Stimulated activated CD4-positive, alpha-beta T cell treated with anti-CD3 and anti-CD28 coated beads, TNF-alpha, amount 100 ng/mL, for 4 hours (primary cell): ENCODE measurements at places on chromosomes 11 and 22.

DNA sequence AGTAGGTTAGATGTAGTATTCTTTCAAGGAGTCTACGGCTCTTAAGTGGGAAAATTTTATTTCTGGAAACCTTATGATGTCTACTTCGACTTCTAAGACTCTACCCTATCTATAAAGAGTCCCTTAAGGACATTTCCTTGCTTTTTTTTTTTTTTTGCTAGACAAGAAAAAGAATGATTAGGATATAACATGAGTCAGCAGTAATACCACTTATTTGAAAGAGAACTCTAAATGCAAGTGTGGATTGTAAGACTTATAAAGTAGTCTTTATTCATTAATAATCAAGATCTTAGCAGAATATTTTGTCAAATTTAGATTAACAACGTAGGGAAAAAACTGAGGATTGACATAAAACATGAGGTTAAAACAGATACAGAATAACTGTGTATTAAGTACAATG, 71.0 kb downstream of the DKK3 start:
- no peak for DNase-seq

DNA sequence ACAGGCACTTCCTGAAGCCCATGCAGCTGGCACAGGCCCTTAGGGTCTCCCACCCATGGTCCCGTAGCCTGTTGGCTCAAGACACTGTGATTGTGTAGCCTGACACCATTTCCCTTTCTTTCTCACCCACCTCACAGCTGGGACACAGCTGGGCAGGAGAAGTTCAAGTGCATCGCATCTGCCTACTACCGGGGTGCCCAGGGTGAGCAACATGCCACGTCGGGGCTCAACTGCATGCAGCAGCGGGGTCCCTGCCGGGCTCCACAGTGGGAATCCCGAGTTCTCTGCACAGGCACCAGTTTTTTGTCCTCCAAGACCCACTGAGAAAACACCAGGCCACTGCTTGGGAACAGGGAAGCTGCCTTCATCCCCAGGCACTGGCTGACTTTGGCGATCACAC, 10.6 kb downstream of the RAB36 start:
- no peak for DNase-seq

DNA sequence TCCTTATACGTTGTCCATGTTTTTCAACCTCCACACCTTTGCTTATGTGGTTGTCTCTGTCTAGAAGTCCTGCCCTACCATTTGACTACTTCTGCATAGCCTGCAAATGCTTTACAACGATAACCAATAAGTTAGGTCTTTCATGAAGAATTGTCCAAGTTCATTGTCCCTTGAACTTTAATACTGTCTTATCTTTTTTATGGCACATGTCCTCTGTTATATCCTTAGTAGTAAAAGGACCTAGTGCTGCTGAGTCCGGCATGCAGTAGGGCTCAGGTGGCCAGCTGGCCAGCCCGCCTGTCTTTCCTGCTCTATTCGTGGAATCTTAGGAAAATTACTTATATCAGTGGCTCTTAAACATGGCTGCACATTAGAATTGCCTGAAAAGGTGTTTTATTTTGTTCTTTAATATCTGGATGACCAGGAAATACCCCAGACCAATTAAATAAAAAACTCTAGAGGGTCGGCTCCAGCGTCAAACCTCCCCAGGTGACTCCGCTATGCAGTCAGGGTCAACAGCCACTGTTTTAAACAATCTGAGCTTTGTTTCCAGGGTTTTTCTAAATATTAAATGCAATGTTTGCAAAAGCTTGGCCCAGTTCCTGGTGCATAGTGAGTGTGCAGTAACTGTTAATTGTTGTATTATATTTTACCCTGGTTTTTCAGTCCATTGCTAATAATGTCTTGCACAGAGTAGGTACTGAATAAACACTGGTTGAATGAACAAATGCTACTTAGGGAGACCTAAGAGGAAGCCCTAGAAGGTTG, 64.6 kb upstream of the SESN3 start:
- DNase-seq = no peak

DNA sequence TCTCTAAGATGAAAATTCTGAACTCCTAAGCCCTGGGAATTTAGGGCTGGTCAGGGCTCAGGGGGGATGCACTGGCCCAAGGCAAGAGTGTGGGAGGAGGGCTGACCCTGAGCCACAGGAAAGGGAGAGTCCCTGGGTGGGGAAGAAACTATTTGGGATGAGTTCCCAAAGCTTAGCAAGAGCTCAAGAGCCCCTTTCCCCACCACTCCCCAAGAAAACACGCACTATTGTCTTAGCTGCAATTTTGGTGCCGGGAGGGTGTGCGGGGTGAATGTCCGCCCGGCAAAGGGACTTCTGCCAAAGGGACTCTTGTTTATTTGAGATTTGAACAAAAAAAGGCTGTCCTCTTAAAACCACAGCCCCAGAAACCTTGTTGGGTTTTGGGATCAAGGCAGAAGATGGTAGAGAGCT, 37.0 kb downstream of the KIAA1671 start:
- no peak for DNase-seq

DNA sequence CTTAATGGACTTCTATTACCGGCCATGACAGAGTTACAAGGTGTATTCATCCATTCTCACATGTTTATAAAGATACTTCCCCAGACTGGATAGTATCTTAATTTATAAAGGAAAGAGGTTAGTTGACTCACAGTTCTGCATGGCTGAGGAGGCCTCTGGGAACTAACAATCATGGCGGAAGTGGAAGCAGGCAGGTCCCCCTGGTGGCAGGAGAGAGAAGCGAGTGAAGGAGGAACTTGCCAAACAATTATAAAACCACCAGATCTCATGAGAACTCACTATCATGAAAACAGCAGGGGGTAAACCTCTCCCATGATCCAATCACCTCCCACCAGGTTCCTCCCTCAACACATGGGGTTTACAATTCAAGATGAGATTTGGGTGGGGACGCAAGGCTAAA, 170.0 kb upstream of the PDGFD start:
- DNase-seq = no peak

GRCh38 chr11:92841719-92842118, 127.7 kb upstream of the MTNR1B start:
- no peak for DNase-seq

- no peak for DNase-seq
Measured at GRCh38 chr11:47932544-47932943, 47.8 kb upstream of the PTPRJ start.

DNA sequence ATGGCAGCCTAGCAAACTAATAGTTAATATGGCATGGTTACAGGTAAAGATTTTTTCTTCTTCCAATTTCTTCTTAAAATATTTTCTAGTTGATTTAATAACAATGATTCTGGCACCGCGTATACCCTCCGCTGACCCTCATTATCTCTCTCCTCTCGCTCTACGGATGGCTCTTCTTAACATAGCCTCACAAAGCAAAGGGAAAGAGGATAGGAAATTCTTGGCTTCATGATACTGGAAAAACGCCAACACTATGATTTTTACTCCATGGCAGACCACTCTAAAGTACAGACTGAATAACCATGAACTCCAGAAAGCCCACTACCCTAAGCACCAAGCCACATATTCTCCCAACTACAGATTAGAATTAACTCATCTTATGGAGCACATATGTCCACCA, 6.1 kb downstream of the PI4KA start:
- DNase-seq = no peak

- no peak for DNase-seq
Measured at GRCh38 chr11:120931057-120931779, 92.7 kb upstream of the TBCEL start.
